Stimulated activated naive CD8-positive, alpha-beta T cell treated with anti-CD3 and anti-CD28 coated beads, Interleukin-15, amount 100 ng/mL, for 72 hours (primary cell): ENCODE measurements at places on chromosomes 2 and 18.

- DNase-seq, result peak; percentile 60
Observed at GRCh38 chr2:37389989-37390765, 45.7 kb downstream of the QPCT start.

- DNase-seq, result no peak
Observed at GRCh38 chr2:223947711-223948205, 2.6 kb upstream of the WDFY1 start.

- no peak for DNase-seq
Observed at GRCh38 chr2:204880928-204881327, 335.7 kb downstream of the PARD3B start.

GRCh38 chr2:173999724-174000123 is 34.6 kb upstream of the SP3 start:
- DNase-seq, result no peak

GRCh38 chr2:120064664-120065063 is 51.8 kb downstream of the EPB41L5 start:
- no peak for DNase-seq

DNA sequence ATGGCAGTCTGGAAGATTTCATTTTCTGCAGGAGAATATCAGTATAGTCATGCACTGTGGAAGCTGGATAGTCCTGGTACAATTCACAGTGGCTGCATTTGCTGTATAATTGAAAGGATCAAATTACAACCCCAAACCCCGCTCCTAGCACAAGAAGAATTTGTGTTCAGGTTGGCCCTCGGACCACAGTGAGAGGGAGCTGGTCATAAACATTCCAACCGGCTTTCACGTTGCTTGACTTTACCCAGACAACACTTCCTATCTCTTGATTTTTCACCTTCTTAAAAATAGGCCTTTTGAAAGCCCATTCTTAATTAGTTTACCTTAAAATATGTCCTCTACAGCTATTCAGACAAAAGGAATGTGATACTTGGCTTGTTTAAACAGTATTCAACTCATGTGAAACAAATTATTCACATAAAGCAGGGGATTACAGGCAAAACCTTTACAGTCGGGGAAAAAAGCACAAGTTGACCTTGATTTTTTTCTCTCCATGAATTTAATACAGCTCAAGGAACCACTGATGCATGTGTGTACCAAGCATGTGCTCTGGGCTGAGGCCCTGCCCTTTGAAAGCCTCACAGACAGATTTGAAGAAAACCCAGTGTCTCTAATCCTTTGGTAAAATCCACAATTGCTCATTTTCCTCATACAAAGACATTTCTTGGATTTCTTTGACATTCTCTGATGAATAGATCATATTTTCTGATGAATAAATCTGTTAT is 143.0 kb upstream of the SOX11 start:
- no peak for DNase-seq

- DNase-seq, result no peak
Observed at GRCh38 chr2:45759310-45759851, 107.9 kb downstream of the PRKCE start.

DNA sequence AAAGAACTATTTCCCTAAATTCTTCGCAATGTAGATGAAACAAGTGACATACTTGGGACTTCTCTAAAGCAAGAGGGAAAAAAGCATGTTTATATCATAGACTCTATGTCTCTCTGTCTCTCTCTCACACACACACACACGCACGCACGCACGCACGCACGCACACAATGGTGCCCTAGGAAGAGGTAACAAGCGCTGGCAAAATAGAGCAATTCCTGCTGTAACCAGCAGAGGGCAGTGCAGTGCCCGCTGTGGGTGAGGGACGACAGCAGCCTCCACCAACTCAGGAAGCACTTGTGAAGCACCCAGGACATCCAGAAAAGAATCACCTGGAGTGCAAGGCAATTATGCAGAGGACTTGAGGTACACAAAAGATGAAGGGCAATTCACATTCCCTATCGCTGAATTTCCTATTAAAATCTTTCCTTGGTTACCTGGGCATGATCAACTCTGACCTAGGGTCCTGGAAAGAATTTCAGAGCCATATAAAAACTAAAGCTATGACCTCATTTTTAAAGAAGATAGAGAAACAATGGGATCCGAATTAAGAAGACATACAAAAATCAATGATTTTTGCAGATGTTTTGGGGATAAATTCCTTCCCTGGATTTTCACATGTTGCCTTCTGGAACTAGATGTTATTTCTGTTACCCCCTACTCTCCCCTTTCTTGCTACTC is 166.4 kb downstream of the PDE11A start:
- DNase-seq, result peak; percentile 72

DNA sequence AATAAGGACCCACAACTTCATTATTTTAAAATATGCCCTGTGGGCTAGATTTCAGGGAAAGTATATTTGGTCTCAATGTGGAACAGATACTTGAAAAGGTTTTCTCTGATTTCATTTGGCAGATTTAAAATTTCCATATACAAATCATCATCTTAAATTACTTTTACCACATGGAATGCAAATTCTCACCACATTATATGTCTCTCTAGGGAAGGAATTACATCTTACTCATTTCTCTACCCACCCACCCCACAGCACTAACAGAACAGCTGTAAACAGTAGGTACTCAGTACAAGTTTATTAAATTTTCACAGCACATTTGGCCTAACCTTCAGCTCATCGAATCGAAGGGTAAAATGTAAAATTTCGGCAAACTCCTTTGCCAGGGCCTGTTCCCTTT is 104.0 kb downstream of the CYRIA start:
- DNase-seq, result no peak

- DNase-seq, result no peak
Observed at GRCh38 chr18:36374262-36374661, 76.7 kb downstream of the FHOD3 start.

DNA sequence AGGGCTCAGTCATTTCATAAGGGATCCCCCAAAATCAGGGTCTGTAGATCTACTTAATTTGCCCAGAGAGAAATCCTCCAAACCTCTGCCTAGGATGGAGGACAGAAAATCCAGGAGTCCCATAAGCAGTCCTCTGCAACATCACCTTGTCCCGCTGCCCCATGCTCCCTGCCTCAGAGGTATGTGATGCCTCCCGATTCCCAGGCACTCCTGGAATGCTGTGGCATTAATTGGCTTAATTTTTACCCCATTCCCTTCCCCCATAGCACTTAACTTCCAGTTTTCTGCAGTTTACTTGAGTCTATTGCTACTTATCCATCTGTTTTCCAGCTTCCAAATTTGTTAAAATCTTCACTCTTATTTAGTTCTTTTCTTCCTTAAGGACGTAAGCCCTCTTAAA is 91.6 kb upstream of the TSPYL6 start:
- no peak for DNase-seq

- peak; percentile 47 for DNase-seq
Observed at GRCh38 chr18:62131301-62131909, 55.5 kb downstream of the PIGN start.
